ENCODE measurements at places on chromosomes 3 and 15. TPM values are rescaled to one million over a fixed set of nuclear protein-coding genes. Genes with fewer than 3 reads are reported as not detected.

The CHST2 gene
- total RNA-seq: 29.3 TPM

The NOX5 gene
- not detected for total RNA-seq

The CEMIP gene
- 0.53 TPM for total RNA-seq

The GOLGA6A gene
- total RNA-seq: not detected

The GHRL gene
- not detected for total RNA-seq

All from glomerular endothelial cell (primary cell).